ENCODE measurements at places on chromosomes 12 and 14.

DNA sequence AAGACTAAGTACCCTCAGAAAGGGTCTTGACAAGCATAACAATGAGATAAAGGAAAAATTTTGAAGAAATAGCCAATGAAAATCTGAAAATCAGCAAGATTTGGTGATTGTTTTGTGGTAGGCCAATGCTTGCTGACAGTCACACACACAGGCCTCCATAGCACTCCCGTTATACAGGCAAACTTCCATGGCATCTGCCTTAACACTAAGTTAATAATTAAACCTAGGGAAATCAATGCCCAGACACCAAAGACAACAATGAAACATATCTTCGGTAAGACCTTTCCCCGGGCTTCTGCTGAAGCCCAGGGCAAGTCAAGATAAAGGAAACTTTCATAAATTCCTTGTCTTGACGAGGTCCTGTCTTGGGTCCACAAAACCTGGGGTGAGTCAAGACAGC lies 18.6 kb upstream of the RERGL start:
- DNase-seq: no peak

- no peak for DNase-seq
Observed at GRCh38 chr14:98120831-98121464, 1151.0 kb downstream of the BCL11B start.

DNA sequence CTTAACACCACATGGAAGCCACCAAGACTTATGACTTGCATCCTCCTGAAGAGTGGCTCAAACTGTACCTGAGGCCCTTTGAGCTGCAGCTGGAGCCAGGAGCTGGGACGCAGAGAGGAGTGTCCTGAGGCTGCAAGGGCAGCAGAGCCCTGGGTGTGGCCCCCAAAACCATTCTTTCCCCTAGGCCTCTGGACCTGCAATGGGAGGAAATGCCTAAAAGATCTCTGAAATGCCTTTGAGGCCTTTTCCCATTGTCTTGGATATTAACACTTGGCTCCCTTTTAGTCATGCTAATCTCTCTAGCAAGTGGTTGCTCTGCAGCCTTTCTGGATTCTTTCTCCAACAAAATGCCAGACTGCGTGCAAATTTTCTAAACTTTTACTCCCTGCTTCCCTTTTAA lies 156.1 kb downstream of the SLC38A4 start:
- DNase-seq: no peak

DNA sequence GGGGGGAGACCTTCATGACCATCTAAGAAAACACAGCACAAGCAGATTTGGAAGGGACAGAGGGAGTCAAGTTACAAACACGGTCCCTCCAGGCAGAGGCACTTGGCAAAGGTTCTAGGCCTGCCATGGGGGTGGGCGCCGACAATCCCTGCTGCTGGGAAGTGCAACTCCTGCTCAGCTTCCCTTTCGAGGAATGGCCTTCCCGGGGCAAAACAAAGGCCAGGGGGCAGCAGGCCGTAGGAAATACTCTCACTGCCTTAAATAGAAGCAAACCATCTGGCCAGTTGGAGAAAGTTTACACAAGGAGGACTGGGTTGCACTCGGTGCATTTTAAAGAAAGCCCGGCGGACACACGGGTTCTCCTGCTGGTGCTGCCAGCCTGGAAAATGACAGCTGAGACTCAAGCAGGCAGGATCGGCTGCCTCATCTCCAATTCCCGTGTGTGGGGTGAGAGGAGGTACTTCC lies 65.8 kb downstream of the ITPK1 start:
- DNase-seq: no peak

GRCh38 chr12:40226705-40227104 lies 1.9 kb downstream of the LRRK2 start:
- no peak for DNase-seq

DNA sequence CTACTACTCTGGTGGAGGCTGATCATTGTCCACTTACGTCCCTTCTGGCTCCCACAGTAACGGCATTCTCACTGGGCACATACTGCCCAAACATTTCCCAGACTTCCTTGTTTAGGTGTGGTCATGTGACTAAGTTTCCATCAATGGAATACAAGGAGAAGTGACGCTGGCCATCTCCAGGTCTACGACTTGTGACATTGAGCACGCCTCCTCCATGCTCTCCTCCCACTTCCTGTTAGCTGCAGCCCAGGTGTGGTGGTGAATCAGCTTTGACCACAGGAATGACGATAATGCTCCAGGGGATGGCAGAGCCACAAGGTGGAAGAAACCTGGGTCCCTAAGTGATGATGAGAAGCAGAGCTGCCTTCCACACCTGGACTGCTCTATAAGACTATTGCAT lies 6.0 kb upstream of the SLC24A4 start:
- no peak for DNase-seq

DNA sequence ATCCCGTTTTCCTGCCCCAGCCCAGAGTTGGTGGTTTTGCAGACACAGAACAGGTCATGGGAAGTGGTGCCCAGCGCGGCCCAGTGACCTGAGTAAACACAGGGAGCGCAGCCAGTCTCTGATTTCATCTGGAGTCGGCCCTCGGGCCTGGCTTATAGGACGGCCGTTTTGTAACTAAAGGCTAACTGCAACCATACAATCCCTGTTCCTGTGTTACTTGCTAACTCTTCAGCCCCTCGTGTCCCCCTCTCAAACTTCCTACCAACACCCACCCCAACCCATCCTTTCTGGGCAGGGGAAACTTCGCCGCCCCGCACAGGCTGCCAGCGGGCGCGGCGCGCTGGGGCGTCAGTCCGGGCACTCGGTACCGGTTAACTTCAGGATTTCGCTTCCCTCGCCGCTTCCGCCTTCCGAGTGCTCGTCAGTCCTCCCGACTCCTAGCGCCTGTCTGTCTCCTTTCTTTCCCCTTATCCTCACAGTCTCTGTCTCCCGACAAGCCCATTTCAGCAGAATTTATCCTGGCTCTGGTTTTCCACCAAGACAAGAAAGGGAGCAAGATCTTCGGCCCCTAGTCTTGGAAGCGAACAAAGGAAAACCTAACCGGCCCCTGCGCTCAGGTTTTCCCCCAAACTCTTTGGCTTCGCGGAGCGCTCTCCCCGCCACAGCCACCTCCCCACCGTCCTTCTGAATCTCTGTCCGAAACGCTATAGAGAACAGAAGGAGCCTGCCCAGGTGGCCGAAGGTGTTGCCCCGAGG lies 2.0 kb downstream of the SIX1 start:
- peak; percentile 76 for DNase-seq

- DNase-seq: no peak
Observed at GRCh38 chr12:53791735-53792326, 40.1 kb upstream of the CISTR start.

- no peak for DNase-seq
Observed at GRCh38 chr12:89040146-89040964, 311.9 kb downstream of the DUSP6 start.

GRCh38 chr12:101322480-101322879 lies 42.6 kb downstream of the UTP20 start:
- DNase-seq: no peak

- no peak for DNase-seq
Observed at GRCh38 chr12:94172031-94172430, 23.7 kb downstream of the PLXNC1 start.

DNA sequence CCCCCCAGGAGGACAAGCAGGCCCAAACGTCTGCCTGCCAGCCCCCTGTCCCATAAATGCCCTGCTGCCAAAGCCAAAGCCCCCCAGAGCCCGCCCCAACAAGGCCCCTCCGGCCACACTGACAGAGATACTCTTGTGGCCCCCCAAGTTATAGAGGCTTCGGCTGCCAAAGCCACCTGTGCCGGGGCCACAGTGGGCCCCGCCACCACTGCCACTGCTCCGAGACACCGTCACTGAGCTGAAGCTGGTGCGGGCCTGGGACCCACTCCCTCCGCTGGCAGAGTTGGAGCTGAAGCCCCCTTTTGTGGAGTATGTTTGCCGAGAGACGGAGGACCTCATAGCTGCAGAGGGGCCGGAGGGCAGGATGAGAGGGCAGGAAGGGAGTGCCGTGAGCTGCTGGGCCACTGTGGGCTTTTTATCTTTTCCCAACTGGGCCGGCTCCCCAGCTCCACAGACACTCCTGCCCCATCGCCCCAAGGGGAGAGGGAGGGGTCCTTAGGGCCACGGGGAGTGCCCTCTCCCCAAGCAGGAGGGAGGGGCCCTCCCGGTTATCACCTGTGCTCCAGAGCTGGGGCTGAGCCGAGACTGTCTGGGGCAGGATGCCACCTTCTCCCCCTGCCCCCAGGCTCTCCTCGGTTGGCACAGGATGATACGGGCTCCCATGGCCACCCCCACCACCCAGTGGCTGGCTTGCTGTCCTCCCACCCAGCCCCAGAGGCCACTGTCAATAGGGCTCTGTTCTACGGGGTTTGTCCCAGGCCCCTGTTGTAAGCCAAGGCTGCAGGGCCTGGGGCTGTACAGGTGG lies at the start of gene KRT79:
Gene KRT79 (minus strand): TSS at position 390 of the 805 bp plus-strand sequence. CDS start 51 bp downstream, at position 339.
- DNase-seq: no peak

GRCh38 chr12:29882846-29883245 lies 99.1 kb upstream of the TMTC1 start:
- DNase-seq: no peak

DNA sequence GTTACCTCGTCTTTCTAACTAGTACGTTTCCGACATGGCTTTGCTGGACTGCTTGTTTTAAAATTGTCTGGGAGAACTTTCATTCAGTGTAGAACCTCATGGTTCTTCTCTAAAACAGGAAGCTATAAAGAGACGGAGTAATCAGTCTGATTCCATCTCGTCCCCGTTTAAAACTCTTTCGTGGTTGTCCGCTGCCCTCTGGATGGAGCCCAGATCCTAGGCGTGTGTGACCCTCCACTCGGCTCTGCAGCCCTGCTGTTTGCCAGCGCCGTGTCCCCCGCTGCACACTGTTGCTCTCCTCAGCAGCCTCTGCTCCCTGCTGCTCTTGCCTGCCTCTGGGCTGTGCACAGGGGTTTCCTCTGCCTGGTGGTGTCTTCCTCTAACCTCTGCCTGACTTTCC lies 50.2 kb downstream of the SLC8B1 start:
- no peak for DNase-seq

- DNase-seq: no peak
Observed at GRCh38 chr14:75454963-75455546, 27.2 kb downstream of the JDP2 start.

DNA sequence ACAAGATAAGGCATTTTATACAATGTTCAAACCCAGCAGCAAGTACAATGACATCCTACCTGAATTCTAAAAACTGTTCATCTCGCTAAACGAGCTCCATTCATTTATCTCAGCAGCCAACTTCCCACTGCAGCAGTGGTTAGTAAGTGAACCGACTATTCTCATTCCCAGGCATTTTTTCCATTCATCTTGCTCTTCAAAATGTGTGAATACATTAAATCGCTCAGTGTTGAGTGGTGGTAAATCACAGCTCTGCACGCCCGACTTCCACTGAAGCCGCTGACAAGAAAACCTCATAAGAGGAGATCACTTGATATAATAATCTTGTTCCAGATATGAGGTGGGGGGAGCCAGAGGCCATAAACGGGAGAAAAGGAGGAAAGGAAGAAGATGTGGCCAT lies 746.2 kb upstream of the USP15 start:
- DNase-seq: no peak

DNA sequence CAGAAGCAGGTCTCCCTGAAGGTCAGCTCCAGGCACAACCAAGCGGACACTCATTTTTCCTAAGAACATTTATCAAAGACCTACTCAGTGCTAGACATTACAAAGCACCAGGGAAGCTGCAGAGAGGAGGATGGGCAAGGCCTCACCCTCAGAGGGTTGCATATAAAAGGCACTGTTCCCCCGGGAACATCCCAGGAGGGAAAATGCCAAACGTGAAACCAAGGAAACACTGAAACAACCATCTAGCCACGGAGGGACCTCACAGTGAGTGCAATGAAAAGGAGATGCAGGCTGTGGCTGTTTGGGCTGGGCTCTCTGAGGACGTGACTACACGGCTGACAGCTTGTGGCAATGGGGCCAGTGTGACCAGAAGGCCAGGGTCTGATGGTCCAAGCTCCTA lies 117.4 kb upstream of the VASH1 start:
- DNase-seq: no peak

DNA sequence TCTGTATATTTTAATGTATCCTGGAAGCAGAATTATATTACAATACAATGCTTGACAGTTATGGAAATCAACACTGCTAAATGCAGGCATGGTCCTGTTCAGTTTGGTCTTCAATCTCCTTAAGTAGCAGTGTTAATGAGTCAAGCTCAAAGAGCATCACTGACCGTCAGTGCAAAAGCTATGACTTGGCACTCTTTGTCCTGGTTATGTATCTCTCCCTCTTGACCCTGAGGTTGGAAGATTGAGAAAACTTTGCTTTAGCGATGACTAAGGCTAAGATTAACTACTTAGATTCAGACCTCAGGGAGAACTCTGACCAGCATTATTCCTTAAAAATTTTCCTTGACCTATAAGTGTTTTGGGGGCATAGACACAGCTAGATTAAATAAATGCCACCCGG lies 10.9 kb downstream of the CLEC7A start:
- DNase-seq: no peak

- DNase-seq: no peak
Observed at GRCh38 chr14:56216626-56217379, 98.6 kb downstream of the PELI2 start.

DNA sequence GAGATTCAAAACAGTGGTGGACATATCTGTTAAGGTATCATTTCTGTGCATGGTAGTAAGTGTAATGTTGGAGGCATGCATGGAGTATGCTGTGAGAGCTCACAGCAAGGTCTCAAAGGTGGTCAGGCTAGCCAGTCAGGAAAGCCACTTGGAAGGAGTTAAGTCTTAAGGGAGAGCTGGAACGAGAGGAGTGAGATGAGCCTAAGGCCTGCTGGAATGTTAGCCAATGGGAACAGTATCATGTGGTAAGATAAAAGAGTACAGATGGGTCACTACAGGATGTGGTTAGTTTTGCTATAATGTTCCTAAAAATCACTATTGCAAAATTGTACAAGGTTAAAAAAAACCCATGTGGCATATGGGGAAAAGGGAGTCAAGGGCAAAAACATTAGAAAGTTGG lies 311.7 kb upstream of the E2F7 start:
- no peak for DNase-seq

GRCh38 chr12:13097491-13098011 lies 5.9 kb downstream of the GSG1 start:
- DNase-seq: no peak

DNA sequence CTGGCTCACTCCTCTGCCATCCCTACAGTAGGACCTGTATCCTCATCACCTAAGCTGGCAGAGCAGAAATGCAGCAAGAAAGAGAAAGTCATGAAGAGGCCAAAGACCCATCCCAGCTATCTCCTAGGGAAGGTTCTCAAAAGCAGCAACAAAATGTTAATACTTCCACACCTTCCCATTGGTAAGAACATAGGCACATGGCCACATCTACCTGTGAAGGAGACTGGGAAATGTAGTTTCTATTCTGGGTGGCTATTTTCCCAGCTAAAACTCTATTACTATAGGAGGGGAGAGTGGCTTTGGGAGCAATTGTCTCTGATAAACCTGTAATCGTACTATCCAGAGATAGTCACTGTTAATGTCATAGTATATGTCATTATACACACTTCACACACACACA lies 13.7 kb upstream of the EIF2B2 start:
- DNase-seq: no peak

DNA sequence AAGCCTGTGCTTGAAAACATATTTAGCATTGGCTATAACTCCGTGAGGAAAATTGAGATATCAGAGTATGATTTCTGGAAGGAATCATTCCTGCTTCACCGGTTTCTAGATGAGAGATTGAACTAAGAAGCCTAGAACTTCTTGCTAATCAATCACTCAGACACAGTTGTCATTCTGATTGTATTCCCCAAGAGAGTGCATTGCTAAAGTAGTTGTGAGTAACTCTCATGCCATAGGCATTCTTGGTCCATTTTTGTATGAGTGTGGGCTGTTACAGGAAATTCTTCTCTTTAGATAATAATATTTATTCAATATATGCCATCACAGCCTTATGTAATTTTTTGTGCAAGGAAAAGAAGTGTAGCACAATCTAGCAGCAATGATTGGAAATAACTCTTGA lies 893.3 kb upstream of the MDGA2 start:
- DNase-seq: no peak

- no peak for DNase-seq
Observed at GRCh38 chr12:86713121-86713520, 456.9 kb upstream of the MGAT4C start.

Data from retina (tissue), 1 donor.